ENCODE measurements at places on chromosomes 6 and 20.

- peak; percentile 14 for DNase-seq
Measured at GRCh38 chr6:108837236-108837971, 10.8 kb upstream of the ARMC2 start.

- no peak for DNase-seq
Measured at GRCh38 chr6:138250513-138251247, 32.4 kb upstream of the PBOV1 start.

GRCh38 chr6:53734473-53735299 is 60.1 kb upstream of the LRRC1 start:
- no peak for DNase-seq

DNA sequence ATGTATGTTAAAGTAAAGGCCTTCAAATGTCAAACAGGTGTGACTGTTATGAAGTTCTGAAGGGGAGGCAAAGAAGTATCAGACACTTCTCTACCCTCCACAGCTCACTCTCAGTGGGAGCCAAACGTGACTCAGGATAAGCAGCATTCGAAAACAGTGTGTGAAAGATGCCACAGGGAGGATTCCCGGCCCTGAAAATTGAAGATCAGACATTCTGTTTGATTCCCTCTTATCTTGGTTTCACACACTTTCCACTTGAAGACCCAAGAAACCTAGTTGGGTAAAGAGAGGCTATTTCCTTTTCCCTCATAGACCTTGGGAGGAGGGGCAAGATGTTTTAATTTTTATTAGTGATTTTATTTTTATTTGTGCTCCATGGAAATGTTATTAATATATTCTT is 164.2 kb upstream of the SUPT3H start:
- no peak for DNase-seq

- DNase-seq = no peak
Measured at GRCh38 chr20:20417876-20418676, 50.2 kb downstream of the INSM1 start.

DNA sequence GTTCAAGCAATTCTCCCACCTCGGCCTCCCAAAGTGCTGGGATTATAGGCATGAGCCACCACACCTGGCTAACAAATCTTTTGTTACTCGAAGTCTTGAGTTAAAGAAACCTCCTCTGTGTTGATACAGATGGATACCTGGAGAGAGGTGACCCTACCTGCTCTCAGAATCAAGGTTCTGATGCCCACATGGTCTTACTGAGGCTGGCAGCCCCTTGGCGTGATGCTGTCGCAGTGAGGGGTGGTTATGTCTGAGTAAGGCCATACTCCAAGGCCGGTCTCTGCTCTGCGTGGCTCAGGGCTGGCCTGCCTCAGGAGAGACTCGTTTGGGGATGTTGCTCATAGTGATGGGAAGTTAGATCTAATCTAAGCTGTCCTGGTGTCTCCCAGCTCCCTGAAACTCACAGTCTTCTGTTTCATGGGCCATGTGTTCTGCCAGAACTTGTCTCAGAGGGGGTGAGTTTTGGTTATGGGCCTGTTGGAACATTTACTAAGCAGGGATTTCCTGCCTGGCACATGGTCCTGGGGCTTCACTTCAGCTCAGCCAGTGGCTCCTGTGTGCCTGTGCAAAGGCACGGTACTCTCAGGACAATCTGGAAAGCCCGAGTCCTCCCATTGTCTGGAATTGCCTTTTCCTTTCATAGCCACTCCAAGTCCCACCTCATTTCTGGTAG is 17.5 kb upstream of the TRAF3IP2 start:
- no peak for DNase-seq

GRCh38 chr20:1478566-1478965 is 11.9 kb upstream of the NSFL1C start:
- DNase-seq = no peak

- DNase-seq = no peak
Measured at GRCh38 chr6:14876778-14877613, 368.9 kb upstream of the JARID2 start.

GRCh38 chr6:139597087-139597763 is 222.8 kb upstream of the CITED2 start:
- no peak for DNase-seq

All from naive thymus-derived CD8-positive, alpha-beta T cell (primary cell).